ENCODE measurements at places on chromosomes 6 and 20. TPM values are rescaled to one million over a fixed set of nuclear protein-coding genes. Genes with fewer than 3 reads are reported as not detected.

TRIM10 gene
- total RNA-seq: not detected

EGFL8 gene
- 5.5 TPM for total RNA-seq

ADGB gene
- not detected for total RNA-seq

MUC21 gene
- total RNA-seq: not detected

SLC17A2 gene
- total RNA-seq: not detected

SLC35D3 gene
- total RNA-seq: not detected

DOP1A gene
- 6.2 TPM for total RNA-seq

RBPJL gene
- total RNA-seq: not detected

ALDH5A1 gene
- 5.5 TPM for total RNA-seq

DYNLT2 gene
- total RNA-seq: 1.6 TPM

B3GAT2 gene
- not detected for total RNA-seq

C6orf52 gene
- total RNA-seq: 0.82 TPM

FOXA2 gene
- total RNA-seq: 0.19 TPM

SNRNP48 gene
- total RNA-seq: 9.5 TPM

SLC52A3 gene
- not detected for total RNA-seq

MED20 gene
- total RNA-seq: 16.7 TPM

CST5 gene
- total RNA-seq: not detected

FHL5 gene
- 0.23 TPM for total RNA-seq

PTPRK gene
- 18.6 TPM for total RNA-seq

PRELID3B gene
- total RNA-seq: 154 TPM

AKAP7 gene
- total RNA-seq: 2.8 TPM

POM121L2 gene
- not detected for total RNA-seq

LTB gene
- total RNA-seq: not detected

GHRH gene
- not detected for total RNA-seq

HLA-DQA2 gene
- total RNA-seq: 3.1 TPM

GGTLC1 gene
- total RNA-seq: not detected

ERVFRD-1 gene
- not detected for total RNA-seq

IRF4 gene
- total RNA-seq: 3.3 TPM

CST2 gene
- total RNA-seq: not detected

APCDD1L gene
- total RNA-seq: not detected

GJA10 gene
- total RNA-seq: not detected

CCN6 gene
- total RNA-seq: 1.1 TPM

AURKA gene
- total RNA-seq: 61.3 TPM

PI3 gene
- not detected for total RNA-seq

PRR18 gene
- total RNA-seq: not detected

CCR6 gene
- not detected for total RNA-seq

SLC22A16 gene
- 0.13 TPM for total RNA-seq

ZSCAN31 gene
- 2.1 TPM for total RNA-seq

PHACTR1 gene
- 0.23 TPM for total RNA-seq

BPIFB1 gene
- 0.24 TPM for total RNA-seq

MARCKS gene
- total RNA-seq: 27.9 TPM

MEP1A gene
- total RNA-seq: not detected

GSTA3 gene
- not detected for total RNA-seq

RIPPLY2 gene
- total RNA-seq: not detected

CENPQ gene
- 13.1 TPM for total RNA-seq

DEFB124 gene
- total RNA-seq: not detected

PPP1R16B gene
- 0.03 TPM for total RNA-seq

IL17A gene
- not detected for total RNA-seq

LRFN2 gene
- not detected for total RNA-seq

HMGN3 gene
- total RNA-seq: 58.0 TPM

FAM83C gene
- not detected for total RNA-seq
